ENCODE measurements at places on chromosomes 4 and X. TPM values are rescaled to one million over a fixed set of nuclear protein-coding genes. Genes with fewer than 3 reads are reported as not detected.

Gene GYPA
- total RNA-seq = 12.9 TPM

Gene MMRN1
- 16.5 TPM for total RNA-seq

Gene NMU
- 2.8 TPM for total RNA-seq

Gene PPP2R2C
- 3.0 TPM for total RNA-seq

Gene FGF2
- 11.1 TPM for total RNA-seq

Gene GPC3
- total RNA-seq = 307 TPM

Gene FAM9C
- total RNA-seq = not detected

Gene FGFBP1
- 17.6 TPM for total RNA-seq

Gene XKRX
- 7.6 TPM for total RNA-seq

Gene GLOD5
- total RNA-seq = not detected

Gene ARSD
- 13.0 TPM for total RNA-seq

Gene KIT
- 21.5 TPM for total RNA-seq

Gene MAOA
- total RNA-seq = 11.6 TPM

Gene USP11
- total RNA-seq = 49.5 TPM

Gene GIMD1
- total RNA-seq = not detected

Gene ADGRG2
- 2.4 TPM for total RNA-seq

All from skin of body (tissue), 3 donors.